Breast epithelium (tissue), 4 donors: ENCODE measurements at places on chromosomes 13 and 19.
A peak's percentile ranks its signal among the peaks of the same experiment; 100 is the strongest.

DNA sequence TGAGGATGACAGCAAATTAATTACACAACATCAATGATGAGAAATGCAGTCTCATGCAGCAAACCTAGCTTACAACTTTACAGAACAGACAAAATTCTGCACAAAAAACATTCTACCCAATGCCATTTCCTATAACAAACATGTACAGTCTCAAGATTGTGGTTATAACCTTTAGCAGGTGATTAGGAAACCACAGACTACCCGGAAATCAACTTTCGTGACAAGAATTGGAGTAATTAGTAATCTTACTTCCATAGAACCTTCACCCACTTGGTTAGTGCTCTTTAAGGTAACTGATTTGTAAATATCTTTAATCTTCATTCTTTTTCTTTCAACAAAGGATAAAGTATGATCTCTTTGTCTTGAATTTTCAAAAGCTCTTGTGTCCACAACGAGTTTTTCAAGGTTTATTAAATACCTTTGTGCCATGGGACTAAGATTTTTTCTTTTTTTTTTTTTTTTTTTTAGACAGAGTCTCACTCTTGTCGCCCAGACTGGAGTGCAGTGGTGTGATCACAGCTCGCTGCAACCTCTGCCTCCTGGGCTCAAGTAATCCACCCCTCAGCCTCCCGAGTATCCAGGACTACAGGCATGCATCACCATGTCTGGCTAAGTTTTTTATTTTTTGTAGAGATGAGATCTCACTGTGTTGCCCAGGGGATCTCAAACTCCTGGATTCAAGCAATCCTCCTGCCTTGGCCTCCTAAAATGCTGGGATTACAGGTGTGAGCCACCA is 78.8 kb downstream of the MAP4K1 start:
- H3K27me3 ChIP-seq, result no peaks in the 10 kb centered on the region
- no peak overlapping the region for H3K4me3 ChIP-seq
- no peaks in the 10 kb centered on the region for H3K4me1 ChIP-seq
- no peak for DNase-seq
- H3K27ac ChIP-seq, result no peak overlapping the region

DNA sequence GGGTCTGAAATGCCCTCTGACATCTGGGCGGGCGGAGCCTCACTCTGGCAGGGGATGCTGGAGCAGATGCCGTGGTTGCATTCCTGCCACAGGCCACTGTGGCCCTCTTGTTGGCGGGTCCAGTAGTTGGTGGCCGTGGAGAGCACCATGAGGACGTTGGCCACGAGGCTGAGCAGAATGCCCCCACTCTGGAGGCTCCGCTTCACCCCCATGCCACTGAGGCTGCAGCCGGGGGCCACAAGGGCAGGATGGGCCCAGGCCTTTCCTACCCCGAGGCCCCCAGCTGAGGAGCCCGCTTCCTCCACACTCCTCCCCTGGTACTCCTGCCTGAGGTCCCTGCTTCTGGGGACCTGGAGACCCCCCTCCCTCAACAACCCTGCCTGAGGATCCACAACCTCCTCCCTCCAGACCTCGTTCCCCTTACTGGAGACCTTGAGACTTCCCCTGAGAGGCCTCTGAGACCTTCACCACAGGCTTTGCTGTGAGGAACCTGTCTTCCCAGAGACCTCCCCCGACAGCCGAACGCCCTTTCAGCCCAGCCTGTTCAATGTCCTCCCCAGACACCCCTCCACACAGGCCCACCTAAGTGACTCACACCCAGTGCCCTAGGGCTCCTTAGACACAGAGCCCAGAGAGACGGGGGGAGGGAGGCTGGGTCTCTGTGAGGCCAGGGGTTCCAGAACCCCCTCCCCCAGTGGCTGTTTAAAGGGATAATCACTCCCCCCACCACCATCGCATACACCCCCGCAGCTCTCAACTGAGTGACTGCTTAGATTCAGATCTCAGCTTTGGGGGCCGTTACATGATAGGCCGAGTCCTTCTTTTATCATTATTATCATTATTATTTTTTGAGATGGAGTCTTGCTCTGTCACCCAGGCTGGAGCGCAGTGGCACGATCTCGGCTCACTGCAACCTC is at the start of gene CLDND2:
Gene CLDND2, minus strand, starts transcription at position 638 of the 917 bp plus-strand sequence. Its CDS starts 426 bp downstream, at position 212.
- H3K36me3 ChIP-seq, result no peaks in the 10 kb centered on the region
- peak within 1 kb of the TSS; percentile 84 for H3K4me3 ChIP-seq
- H3K27me3 ChIP-seq, result no peaks in the 10 kb centered on the region
- H3K4me1 ChIP-seq, result no peaks in the 10 kb centered on the region

DNA sequence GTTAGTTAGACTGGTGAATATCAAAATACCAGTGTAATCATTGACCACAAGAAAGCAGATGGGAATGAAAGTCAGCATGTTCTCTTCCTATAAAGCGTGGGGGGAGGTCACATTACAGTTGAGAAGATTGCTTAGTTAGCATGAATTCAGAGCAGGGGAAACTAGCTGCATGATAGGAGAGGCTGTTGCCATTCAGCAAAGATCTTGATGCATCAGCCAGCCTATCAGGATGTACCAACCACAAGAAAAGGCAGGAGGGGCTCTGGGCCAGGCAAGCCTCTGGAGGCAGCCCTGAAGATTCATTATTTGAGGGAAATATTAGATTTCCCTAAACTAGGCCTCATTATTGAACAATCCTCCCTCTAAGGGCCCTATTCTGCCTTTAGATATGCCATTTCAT is 5.0 kb upstream of the MTMR6 start:
- DNase-seq, result no peak
- peaks cover 9% of the 10 kb centered on the region for H3K27me3 ChIP-seq
- H3K4me1 ChIP-seq, result no peaks in the 10 kb centered on the region

DNA sequence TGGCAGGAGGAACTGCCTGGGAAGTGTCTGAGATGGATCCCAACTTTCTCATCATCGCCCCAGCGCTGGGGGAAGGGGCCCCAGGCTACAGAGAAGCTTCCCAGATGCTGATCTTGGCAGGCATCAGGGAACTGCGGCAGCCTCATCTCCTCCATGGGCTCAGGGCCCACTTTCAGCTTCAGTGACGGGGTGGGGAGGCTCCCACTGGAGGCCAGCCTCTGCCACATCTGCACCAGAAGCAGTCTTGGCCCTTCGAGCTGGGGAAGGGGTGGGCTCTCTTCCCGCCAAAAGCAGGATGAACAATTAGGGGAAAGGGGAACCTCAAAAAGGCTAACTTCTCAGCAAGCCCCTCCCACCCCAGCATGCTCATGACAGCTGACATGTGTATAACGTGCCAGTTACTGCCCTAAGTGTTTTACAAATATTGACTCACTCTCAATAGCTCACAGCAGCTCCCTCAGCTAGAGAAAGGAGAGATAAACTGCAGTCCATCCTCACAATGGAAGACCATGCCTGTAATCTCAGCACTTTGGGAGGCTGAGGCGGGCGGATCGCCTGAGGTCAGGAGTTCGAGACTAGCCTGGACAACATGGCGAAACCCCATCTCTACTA is 7.1 kb upstream of the S1PR2 start:
- H3K4me3 ChIP-seq, result no peak overlapping the region
- no peaks in the 10 kb centered on the region for H3K4me1 ChIP-seq
- H3K27me3 ChIP-seq, result no peaks in the 10 kb centered on the region

DNA sequence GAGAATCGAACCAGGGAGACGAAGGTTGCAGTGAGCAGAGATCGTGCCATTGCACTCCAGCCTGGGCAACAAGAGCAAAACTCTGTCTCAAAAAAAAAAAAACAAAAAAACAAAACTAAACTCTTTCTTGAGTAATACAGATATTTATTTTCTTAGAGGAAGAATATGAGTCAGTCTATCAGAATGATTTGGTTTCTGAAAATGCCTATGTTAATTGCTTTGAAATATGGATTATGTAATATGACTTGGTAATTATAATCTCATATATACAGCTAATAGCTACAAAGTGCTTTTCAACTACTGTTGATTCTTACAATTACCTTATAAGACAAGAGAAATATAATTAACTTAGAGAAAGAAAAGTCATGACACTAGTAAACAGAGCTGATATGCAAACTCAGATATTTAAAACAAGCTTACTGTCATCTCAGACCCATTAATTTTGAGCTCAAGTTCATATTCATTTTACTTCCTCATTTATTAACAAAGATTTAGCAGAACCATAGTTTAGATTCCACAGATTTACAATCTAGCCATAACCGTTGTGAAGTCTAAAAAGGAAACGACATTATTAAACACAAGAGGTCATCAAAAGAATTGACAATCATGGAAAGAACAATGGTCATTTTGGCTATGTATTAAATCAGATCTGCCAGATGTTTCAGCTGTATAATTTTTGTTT is 88.0 kb downstream of the TBC1D4 start:
- no peaks in the 10 kb centered on the region for H3K36me3 ChIP-seq
- no peaks in the 10 kb centered on the region for H3K4me1 ChIP-seq

GRCh38 chr19:19110410-19111135 is 27.7 kb downstream of the TMEM161A start:
- H3K36me3 ChIP-seq, result no peaks in the 10 kb centered on the region
- DNase-seq, result no peak
